NCI-H187 (cell line): ENCODE measurements at places on chromosomes 7 and 10.

GRCh38 chr7:8277394-8277982 is 15.5 kb upstream of the ICA1 start:
- no peak for DNase-seq

DNA sequence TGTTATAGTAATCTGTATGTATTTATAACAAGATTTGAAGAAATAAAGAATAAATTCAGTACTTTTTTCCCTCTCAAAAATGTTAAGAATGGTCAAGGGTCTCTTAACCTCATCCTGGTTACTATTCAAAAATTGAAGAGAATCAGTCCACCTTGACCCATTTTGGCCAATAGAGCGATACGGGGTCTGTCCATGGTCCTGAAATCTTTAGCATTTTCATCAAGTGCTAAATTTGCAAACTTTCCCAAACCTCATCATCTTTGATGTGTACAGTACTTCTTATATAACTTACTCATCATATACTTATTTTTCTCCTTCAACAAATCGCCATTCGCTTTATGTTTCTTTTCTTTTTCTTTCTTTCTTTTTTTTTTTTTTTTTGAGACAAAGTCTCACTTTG is 23.6 kb downstream of the TMEM178B start:
- no peak for DNase-seq

DNA sequence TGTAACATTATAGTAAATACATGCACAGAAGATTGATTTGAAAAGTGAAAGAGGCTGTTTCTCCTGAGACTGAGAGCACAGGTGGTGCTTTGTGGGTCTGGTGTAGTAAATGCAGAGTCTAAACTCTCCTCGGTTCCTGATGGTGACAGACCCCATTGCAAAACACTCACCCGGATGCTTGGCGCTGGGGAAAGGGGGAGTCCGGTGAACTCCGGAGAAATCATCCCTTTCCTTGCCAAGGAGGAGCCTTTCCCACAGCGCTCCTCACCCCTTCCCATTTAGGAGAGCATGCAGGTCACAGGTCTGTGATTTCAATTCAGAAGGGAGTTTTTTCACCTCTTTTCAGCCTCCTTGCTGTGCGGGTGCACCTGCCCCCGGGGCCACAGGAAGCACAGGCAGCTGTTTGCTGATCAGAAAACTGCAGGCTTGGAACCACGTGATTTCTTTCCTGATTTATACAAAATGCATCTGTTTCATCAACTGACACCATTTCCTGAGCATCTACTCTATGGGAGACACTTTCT is 75.6 kb upstream of the LYZL2 start:
- peak; percentile 15 for DNase-seq

DNA sequence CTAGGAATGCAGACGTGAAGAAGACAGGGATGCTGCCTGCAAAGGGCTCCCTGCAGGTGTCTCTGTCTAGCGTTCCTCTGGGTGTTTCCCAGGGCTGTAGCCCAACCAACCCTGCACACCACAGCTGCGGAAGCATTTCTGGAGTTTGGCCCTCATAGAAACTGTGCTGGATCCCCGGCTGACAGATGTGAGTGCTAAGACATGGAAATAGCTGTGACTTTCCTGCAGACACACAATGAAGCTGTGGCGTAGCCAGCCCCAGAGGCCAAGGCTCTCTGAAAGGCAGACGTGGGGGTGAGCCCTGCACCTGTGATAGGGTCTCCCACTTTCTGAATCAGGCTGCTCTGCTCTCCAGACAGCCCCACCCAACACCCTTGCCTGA is 44.8 kb downstream of the ADCYAP1R1 start:
- no peak for DNase-seq

DNA sequence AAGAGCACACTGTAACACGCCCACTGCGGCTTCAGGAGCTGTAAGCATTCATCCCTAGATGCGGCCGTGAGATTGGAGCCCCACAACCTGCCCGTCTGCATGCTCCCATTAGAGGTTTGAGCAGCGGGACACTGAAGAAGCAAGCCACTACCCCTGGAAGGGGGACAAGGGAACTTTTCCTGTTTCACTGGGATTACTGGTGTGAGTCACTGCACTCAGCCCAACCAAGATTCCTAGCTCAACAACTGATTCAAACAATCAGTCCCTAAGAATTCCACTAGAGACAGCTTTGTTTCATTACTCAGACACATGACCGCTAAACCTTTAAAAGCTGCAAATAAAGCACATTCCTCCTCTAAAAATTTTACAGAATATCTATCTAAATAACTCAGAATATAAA is 69.8 kb downstream of the ORC5 start:
- DNase-seq = no peak

DNA sequence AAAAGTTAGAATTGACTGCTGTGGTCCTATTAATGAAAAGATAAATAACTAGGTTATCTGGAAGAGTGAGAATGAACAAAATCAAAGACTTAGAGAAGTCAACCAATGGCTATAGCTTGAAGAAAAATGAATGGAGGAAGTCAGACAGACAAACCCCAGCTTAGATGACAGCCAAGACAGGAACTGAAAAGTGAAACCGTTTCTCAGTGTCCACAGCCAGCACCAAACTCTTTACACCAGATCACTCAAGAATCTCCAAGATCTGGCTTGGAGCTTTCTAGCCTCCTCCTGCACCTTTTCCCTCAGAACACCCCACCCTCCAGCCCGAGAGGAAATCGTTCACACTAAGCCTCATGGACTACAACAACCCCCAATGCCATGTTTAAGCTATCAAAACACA is 167.0 kb downstream of the SFMBT2 start:
- no peak for DNase-seq

DNA sequence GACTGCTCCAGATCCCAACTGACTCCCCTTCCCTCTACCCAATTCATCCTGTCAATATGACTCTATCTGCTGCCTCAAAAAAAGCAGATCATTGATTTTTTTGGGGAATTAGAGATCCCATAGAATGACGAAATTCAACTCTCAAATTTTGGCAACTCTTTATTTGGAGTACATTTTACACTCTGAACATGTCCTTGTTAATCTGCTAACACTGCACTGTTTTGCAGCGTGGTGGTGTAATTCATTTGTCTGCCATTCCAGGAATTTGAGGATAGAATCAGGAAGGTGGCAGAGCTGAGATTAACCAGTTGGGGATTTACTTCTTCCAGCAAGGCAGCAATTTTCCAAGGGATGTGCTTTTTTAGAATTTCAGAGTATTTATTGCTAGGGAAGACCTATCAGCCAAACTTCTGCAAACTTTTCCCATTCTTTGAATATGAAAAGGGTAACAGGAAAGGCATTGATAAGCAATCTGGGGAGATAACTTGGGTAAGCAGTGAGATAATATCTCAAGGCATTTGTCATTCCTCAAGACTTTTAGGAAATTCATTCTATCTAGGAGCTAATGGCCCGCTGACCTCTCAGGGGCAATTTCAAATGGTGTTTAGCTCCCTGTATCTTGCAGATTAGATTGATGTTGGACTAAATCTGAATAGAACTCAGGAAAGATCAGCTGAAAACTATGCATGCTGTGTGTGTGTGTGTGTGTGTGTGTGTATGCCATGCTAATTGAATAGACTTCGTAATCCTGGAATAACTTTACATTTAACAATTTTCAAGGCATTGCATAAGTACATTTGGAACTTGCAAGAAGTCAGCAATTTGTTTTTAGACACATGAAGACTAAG is 9.7 kb downstream of the BAMBI start:
- no peak for DNase-seq

DNA sequence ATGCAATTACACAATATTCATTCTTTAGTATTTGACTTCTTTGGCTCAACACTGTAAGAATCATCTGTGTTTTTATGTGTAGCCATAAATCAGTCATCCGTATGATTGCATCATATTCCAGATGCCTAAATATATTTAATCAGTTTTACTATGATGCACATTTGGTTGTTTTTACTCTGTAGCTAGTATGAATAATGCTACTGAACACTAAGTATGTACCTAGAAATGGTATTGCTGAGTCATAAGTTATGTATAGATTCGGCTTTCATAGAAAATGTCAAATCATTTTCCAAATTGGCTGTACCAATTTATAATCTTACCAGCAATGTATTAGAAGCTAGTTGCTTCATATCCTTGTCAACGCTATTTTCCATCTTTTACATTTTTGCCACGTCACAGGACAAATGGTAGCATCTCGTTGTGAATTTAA is 197.3 kb upstream of the PLXNA4 start:
- DNase-seq = no peak

GRCh38 chr7:89623018-89623672 is 531.1 kb upstream of the STEAP1 start:
- DNase-seq = peak; percentile 8

- no peak for DNase-seq
Measured at GRCh38 chr10:102269017-102269416, 23.7 kb downstream of the GBF1 start.

GRCh38 chr10:29256586-29256985 is 32.3 kb upstream of the LYZL1 start:
- DNase-seq = no peak

DNA sequence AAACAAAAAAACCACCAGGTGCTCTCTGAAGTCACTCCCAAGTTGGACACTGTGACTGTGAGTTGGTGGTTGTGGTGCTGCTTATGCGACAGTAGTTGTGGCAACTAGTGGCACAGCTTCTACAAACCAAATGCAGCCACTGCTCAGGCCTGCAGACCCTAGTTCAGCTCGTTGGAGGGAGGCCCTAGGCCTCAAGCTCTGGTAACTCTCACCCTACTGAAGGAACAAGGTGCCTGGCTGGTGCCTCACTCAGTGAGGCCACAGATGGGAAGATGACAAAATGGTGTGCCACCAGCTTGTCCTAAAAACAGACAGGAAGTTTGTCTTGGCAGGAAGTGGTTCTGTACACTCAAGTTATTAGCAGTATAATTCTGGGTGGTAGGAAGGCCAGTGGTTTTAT is 45.3 kb upstream of the RAPGEF5 start:
- no peak for DNase-seq

DNA sequence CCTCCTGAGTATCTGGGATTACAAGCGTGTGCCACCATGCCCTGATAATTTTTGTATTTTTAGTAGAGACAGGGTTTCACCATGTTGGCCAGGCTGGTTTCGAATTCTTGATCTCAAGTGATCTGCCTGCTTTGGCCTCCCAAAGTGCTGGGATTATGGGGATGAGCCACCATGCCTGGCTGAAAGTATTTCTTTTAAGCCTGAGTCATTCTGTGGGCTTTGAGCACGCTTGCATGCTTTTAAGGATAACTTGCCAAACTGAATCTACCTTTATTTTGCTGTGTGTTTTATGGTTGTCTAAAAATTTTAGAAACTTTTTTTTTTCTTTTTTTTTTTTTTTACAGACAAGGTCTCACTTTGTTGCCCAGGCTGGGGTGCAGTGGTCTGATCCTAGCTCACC is 33.2 kb downstream of the CNNM2 start:
- no peak for DNase-seq

DNA sequence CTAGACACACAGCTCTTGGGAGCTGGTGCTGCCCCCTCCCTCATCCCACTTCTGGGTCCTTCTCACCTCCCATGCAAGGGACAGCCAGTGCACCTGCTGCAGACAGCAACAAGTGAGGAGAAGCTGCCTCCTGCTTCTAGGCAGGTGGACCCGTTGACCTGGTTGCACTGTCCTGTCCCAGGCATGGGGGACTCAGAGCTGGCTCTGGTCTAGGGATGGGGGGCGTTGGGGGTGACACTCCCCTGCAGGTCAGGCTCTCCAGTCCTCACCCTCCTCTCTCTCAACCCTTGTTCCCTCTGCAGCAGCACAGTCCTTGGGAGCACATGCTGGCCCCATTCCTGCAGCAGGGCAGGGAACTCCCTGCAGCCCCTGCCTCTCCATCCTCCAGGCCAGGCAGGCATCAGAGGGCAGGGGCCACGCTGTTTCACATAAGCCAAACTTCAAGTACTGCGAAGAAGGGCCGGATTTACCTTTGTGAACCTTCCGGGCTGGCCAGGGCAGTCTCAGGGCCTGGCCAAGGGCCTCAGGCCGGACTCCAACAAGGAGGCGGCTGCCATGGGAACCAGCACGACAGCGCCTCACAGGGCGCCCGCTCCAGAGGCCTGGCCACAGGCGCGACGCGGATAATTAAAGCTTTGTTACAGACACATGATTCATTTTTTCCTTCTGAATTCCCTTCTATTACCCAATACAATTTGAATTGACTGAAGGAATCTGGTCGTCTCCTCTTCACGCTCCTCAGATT is 48.5 kb downstream of the RASGEF1A start:
- no peak for DNase-seq

DNA sequence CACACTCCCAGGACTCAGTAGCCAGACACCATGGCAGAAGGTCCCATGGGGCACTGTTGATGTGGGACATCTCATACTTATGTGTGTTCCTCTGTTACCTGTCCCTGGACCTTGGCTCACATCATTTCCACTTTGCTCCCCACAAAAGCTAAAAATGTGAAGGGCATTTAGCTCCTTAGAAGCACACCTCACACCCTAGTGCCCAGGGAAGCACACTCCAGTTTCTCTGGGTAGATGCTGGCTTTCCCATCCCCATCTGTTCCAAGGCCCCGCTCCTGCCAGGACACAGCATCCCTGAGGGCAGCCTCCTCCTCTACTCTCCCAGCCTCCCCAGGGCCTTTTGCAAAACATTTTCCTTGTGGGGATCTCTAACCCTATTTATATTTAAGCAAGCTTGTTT is 572.4 kb upstream of the MGMT start:
- DNase-seq = no peak

GRCh38 chr7:70512761-70513160 is 619.2 kb upstream of the GALNT17 start:
- DNase-seq = no peak
